ENCODE measurements at places on chromosomes 2 and 18. TPM values are rescaled to one million over a fixed set of nuclear protein-coding genes. Genes with fewer than 3 reads are reported as not detected.

DNA sequence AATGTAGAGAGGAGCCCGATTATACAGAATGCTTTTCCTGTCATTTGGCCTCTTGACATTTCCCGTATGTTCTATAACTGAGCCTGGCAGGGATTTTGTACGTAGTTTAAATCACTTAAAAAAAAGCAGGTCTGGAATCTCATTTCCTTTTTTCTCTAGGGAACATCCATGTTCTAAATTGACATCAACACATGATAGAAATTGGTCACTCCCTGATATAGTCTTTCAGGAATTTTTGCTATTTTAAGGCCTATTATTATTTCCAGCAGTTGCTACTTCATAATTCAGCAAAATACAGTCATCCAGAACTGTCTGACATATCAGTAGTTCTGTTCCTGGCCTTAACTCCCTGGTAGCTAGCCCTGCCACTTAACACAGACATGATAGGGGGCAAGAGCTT is 565.7 kb upstream of the ZEB2 start:
- DNase-seq: no peak

- no peak for DNase-seq
These were observed 2177.9 kb upstream of the CELF4 start for GRCh38 chr18:39743463-39743862.

GRCh38 chr2:102317715-102318114 is 6.4 kb downstream of the IL1RL1 start:
- DNase-seq: no peak

Gene ARMC9
- 1.7 TPM for total RNA-seq

Gene RSAD2
- total RNA-seq: 5.2 TPM

Measured in naive thymus-derived CD8-positive, alpha-beta T cell (primary cell).